Activated naive CD4-positive, alpha-beta T cell (primary cell): ENCODE measurements at places on chromosomes 5 and 9.
A peak's percentile ranks its signal among the peaks of the same experiment; 100 is the strongest.

DNA sequence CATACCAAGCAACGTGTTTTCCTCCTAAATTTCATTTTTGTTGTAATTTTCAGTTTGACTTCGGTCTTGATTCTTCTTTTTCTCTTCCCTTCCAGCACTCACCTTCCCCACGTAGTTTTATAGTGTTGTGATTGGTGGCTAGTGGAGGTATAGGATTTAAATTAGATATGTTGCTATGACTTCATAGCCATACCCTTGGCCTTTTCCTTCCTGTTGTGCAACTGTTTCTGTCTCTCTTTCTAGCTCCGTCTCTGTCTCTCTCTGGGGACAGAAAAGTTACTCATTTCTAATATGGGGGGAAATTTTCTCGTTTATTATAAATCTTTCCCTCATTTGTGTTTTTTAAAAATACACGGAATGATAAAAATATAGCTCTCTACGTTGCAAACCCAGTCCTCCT lies 20.6 kb upstream of the C5orf24 start:
- no peak for DNase-seq

- no peak for DNase-seq
These were observed 52.5 kb upstream of the SEMA4D start for GRCh38 chr9:89550346-89550927.

DNA sequence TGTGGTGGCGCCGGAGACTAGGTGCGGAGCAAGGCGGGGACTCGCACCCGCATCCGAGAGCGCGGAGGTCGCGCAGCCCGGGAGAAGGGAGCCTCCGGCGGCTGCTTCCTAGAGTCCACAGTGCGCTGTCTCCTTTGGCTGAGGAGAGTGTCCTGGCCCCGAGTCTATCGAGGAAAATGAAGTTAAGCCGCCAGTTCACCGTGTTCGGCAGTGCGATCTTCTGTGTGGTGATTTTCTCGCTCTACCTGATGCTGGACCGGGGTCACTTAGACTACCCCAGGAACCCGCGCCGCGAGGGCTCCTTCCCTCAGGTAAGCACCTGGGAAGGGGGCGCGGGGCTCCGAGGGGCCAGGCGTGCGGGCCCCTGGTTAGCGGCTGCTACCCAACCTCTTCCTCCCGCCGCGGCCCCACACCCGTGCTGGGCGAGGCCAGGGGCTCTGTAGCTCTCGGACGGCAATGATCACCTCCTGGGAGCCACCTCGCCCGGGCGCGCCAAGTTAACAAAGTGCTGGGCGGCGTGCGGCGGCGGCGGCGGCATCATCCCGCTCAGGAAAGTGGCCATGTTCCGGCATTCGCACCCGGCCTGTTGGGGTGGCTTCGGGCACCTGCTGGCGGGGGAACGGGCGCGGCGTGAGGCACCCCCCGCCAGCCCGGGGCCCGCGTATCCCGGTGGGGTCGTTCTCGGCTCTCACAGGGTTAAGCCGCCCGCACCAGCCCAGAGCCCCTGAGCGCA lies 681 bp downstream of the MAN2A1 start:
- DNase-seq, result peak; percentile 26

DNA sequence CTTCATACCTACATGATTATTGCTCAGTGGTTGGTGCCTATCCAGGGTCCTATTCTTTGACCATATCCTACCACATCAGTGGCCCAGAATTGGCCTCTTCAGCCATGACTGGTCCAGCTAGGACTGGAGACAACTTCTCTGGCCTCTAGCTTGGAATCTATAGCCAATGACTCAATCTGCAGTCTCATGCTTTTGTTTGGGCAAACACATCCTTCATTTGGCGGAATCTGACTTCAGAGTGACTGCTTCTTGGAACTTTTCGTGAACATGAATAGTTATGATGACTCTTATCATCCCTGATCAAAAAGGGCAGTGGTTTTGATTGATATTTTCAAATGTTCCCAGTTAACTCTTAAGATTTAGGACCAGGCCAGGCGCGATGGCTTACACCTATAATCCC lies 134.1 kb downstream of the PAPPA start:
- DNase-seq, result no peak

DNA sequence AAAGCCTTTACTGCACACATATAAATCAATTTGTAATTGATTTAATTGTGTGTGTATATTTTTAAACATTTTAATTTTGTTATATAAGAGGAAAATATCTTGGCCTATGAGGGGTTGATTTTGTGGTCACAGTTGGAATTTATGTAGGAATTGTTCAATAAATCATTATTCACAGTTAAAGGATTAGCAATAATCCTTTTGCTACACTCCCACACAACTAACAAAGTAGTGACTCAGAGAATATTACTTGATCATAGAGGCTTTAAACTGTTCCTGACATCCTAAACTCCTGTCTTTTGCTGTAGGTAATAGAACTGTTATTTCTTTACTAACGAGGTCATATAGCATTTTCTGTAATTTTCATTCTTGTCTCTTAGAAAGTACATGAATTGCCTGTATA lies 95.5 kb downstream of the ZCCHC7 start:
- no peak for DNase-seq

DNA sequence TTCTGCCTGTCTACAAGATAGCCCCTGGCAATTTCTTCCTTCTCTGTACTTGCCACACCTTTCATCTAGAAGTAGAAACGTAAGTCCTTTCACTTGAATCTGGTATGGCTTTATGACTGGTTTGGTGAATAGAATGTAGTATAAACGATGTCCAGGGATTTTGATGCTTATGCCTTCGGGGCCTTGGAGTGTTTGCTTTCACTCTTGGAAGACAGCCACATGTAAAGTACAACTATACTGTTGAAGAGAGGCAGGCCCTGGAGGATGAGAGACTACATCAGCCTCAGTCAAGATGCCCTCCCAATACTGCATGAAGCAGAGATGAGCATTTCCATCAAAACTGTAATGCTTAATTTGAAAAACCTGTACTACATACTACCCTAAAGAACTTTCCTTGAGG lies 553.8 kb upstream of the C9orf72 start:
- no peak for DNase-seq

DNA sequence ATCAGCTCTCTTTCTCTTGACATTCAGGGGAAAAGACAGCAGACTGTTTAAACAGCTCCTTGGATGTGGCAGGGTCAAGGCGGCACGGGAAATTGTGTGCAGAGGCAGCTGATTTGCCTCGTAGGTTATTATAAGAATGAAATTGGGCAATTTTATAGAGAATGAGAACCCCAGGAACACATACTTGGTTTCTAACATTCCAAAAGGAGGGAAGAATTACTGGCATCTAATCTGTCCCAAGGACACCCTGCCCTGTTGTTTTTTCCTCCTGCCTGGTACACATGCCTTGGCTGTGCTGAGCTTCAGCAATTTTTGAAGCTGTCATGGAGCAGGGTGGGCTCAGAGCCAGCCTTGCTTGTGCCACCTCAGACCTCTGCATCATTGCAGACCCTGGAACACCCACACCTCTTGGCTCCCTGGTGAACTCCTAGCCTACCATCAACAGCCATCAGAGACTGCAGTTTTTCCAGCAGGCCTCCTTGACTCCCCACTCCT lies 143.6 kb downstream of the BOD1 start:
- DNase-seq, result no peak

DNA sequence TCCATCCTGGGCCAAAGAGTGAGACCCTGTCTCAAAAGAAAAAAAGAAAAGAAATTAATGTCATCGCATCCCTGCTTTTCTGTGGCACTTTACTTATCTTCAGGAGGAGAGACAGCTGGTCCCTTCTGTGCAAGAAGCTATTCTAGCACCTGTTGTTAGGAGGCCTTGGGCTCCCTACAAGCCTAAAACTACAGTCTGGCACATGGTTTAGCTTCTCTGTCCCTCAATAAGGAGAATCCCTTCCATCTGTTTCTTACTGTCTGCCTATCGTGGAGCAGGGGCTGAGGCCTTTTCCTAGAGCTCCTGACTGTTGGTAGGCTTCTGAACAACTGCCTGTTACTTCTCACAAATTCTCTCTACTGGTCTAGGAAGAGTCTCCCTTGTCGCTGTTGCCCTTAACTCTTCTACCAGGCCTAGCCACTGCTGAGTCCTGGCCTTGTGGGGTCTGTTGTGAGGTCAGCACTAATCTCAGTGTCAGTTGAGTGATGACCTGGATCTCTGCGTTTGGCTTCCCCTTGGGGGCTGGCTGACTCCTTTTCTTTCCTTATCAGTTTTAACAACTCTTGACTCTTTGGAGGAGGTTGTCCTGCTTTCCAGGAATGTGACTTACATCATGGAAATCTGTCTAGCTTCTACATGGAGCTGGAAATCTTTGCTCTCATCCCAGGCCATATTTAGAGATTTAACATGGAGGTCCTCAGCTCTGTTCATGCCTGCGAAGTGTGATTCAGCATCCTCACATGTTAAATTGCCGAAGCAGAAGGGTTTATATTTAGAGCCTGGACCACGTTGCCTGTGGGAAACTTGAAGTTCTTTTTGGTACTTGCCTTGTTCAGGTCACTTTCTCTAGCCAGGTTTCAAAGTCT lies 5.7 kb upstream of the GARNL3 start:
- no peak for DNase-seq
